CD4-positive, alpha-beta T cell treated with Interleukin-17A for 4 hours (primary cell): ENCODE measurements at places on chromosomes 3 and 15.

- no peak for DNase-seq
Observed at GRCh38 chr15:35088329-35088728, 3.2 kb upstream of the NANOGP8 start.

DNA sequence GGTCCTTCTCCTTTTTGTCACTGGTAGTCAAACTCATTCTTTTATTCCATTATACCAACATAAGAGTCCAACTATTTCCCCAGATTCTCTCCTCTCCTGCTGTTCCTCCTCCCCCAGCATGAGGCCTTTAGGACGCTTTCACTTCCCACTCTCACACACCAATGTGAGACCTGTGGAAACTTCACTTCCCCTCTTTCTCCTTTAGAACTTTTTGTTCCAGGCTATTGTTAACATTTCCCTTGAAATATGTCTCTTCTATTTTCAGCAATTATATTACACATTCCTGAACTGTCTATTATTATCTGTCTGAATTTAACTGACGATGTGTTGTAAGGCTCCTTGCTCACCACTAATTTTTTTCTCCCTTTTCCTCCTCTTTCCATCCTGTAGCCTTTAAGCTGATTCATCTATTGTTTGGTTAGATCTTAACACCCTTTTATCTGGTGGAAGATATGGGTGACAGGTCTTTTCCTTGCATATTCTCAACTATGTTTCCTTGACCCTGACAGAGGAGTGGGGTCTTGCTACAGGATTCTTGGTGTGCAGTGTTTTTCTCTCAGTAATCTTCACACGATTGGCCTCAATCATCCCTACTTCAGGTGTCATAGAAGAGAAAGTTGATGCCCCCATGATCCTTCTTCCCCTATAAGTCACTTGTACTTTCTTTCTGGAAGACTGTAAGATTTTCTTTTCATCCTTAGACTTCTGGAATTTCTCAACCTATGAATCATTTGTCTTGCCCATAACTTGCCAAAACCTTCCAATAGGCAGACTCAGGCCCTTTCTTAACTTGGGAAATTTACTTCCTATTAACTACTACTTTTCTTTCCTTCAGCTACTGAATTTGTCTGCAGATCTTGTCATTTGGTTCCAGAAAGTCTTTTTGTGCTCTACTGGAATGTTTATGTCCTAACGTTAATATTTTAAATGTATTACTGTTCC, 5.9 kb downstream of the CYP19A1 start:
- DNase-seq, result no peak

GRCh38 chr3:31248563-31248992, 284.1 kb upstream of the STT3B start:
- no peak for DNase-seq

DNA sequence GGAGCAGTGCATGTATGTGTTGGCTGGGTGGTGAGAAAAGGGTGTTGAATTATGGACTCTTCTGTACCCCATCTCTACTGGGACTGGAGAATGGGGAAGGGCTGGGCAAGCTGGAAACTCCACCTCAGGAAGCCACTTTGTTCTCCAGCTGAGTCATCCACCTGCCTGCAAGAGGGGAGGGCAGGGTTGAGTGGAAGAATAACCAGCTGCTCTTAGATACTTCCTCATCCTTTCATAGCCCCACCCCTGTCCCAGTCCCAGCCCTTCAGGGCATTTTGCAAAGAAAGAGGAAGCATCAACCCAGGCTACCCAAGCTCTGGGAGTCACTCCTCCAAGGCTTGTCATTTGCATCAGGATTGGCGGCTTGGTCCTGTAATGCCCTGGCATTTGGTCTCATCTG, 33.1 kb downstream of the RAB11A start:
- DNase-seq, result peak; percentile 15

DNA sequence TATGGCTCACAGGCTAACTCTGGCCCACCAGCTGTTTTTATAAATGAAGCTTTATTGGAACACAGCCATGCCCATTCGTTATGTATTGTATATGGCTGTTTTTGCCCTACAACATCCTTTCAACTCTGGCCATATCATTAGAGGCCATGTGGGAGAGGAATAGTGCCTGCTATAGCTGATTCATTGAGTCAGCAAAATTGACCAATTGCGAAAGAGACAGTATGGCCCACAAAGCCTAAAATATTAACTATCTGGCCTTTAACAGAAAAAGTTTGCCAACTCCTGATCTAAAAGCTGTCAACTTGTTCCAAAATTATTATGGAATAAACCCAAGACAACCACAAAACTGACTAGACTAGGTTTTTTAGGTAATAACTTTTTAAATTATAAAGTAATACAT, 1.4 kb downstream of the NR1I2 start:
- DNase-seq, result no peak

- DNase-seq, result no peak
Observed at GRCh38 chr3:52210550-52211046, 12.6 kb downstream of the ALAS1 start.

GRCh38 chr3:144380849-144381248, 409.2 kb downstream of the DIPK2A start:
- no peak for DNase-seq

GRCh38 chr15:27679731-27680471, 419.2 kb downstream of the OCA2 start:
- DNase-seq, result no peak

- no peak for DNase-seq
Observed at GRCh38 chr15:49637857-49638256, 17.0 kb downstream of the DTWD1 start.
